ENCODE measurements at places on chromosomes 12 and 14.

DNA sequence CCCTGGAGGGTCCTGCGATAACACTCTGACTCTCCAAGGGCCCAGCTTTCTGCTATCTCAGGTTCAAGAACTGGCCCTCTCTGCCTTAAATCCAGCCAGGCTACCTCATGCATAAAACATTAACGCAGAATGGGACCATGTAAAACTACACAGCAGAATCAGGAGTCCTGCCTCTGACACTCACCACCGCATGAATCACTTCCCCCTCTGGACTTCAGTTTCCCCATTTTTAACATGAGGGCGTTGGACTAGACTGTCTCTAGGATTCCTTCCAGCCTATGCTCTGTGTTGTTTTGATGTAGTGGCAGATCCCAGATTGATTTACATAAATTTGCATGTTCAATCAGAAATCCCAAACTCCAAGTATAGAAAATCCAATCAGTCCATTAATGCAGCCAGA lies 3.3 kb downstream of the NCKAP5L start:
- DNase-seq = no peak

DNA sequence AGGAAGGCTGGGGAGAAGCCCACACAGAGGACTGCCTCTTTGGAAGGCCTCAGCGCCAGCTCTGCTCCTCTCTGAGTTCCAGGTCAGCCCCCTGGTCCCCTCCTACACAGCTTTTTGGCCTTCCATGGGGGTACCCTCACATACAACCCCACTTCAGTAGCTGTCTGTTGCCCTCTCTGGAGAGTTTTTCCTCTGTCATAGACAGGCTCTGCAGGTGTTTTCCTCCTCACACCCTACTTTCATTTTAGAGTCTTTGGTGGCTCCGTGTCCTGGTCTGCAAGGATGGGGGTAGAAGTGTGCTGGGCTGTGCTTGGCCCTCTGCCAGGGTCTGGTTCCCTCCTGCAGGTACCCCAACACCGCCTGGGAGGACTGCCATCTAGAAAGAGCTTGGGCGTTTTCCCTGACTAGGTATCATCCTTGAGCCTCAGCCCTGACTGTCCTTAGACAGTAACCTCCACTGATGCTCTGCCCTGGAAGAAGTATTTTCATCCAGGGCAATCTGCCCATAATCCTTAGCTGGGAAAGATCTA lies 15.1 kb downstream of the ZDHHC22 start:
- DNase-seq = no peak

- no peak for DNase-seq
Observed at GRCh38 chr14:78083837-78084236, 86.3 kb upstream of the NRXN3 start.

- no peak for DNase-seq
Observed at GRCh38 chr14:29671034-29671433, 256.6 kb downstream of the PRKD1 start.

DNA sequence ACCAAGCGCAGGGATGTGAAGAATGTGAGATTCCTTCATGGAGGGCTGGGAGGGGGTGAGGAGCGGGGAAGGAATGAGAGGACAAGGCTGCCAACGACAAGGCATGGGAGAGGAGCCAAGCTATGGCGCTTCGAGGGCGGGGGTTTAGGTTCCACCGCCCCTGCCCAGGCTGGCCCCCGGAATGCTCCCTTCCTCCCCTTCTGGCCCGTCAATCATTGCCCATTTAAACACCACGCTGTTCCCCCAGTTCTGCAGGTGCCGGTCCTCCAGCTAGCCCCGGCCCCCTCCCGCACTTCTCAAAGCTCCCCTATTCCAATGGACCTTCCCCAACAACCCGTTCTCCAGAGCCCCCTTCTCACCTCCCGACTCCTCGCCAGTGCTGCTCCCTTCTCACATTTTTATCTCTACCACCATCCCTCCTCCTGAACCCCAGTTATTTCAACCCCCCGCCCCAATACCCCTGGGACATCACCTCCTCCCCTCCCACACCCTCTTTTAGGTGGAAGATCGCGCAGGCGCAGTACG lies 428 bp downstream of the RNF41 start:
- no peak for DNase-seq
